Esophagus muscularis mucosa (tissue), 4 donors: ENCODE measurements at places on chromosomes 12 and 14.

DNA sequence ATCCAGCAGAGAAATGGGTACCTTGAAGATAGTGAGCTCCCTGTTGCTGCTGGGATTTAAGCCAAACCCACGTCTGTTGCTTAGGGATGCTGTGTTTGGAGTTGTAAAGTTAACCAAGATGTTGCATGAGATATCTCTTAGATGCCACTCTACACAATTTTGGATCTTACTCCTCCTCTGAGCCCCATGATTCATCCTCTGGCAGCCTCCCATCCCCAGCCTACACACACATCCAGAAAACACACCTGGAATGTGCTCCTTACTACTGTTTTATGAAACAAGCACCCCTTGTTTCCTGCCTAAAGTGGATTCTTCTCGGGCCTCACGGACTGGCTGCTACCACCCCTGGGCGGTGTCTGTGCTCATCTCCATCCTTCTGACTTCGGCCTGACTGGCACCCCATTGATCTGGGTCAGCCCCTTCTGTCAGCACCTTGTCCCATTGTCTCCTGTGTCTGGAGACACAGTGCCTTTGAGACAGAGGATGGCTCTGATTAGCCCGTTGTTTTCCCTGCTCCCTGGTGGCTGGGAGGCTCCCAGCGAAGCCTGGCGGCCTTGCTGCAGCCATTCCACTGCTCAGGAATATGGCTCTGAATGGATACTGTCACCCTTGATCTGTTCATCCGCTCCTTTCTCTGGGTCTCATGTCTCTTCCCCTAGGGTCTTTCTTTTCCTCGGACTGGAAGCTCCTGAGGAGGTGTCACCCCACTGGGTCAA lies 24.3 kb downstream of the TSPAN9 start:
- DNase-seq = no peak

- peak; percentile 94 for DNase-seq
These were observed 9.4 kb downstream of the LHX5 start for GRCh38 chr12:113462117-113462774.

GRCh38 chr12:160858-161257 lies 53.1 kb downstream of the SLC6A12 start:
- no peak for DNase-seq

DNA sequence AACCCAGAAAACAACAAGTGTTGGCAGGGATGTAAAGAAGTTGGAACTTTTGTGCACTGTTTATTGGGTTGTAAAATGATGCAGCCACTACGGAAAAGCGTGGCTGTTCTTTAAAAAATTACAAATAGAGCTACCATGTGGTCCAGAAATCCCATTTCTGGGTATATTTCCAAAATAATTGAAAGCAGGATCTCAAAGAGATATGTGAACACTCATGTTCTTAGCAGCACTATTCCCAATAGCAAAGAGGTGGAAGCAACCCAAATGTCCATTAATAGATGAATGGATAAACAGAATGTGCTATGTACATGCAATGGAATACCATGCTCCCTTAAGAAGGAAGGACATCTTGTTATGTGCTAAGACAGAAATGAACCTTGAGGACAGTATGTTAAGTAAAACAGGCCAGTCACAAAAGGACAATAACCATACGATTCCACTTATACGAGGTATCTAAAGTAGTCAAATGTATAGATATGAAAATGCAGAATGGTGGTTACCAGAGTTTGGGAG lies 249.5 kb downstream of the PHLDA1 start:
- DNase-seq = no peak

- DNase-seq = no peak
These were observed 47.1 kb downstream of the BCAT1 start for GRCh38 chr12:24901576-24902461.

DNA sequence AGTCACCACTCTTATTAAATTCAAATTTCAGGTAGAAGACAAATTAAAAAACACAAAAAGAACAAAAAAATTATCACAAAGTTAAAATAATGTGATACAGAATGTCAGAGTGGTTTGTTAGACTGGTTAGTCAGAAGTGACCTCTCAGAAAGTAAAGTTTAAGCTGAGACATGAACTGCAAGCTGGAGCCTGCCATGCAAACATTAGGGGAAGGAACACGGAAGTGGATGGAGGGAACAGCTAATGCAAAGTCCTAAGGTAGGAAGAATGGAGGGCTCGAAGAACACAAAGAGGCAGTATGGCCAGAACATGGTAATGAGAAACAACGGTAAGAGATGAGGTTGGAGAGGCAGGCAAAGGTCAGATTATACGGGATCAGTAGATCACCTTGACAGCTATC lies 41.7 kb downstream of the WDHD1 start:
- DNase-seq = no peak

- no peak for DNase-seq
These were observed 64.8 kb downstream of the NKX2-1 start for GRCh38 chr14:36455241-36455627.

- DNase-seq = no peak
These were observed 134.1 kb downstream of the SLC41A2 start for GRCh38 chr12:104823985-104824461.

GRCh38 chr12:70070494-70071007 lies 172.7 kb upstream of the CNOT2 start:
- no peak for DNase-seq

DNA sequence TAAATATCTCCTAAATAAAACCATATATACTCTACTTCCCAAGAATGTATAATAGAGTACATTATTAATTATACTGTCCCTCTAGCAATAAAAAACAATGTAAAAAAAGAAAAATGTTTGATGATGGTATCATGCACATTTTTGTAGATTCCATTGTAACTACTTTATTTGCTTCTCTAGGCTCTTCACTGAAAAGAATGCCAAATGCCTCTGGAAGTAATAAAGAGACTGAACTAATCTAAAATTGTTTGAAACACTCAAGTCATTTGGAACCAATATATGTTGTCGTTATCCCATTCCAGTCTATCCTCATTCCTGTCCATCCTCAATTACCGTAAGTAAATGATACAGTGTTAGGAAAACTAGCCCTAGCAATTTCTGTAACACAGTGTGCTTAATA lies 233.6 kb downstream of the C12orf50 start:
- no peak for DNase-seq

DNA sequence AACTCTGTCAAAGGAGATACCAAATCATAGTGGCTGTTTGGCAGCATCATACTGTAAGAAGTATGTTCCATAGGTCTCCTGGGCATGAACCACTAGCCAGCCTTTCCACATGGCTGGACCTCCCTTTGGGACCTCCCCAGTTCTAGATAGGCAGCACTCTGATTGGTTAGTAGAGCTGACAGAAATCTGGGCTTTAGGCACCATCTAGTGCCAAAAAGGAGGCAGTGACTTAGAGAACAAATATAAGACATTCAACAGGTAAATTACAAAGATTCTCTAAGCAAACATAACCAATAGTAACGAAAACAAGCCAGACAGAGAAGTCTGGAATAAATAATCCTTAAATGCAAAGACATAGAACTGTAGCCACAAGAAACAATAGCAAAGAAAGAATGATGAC lies 148.0 kb upstream of the PDE3A start:
- DNase-seq = no peak

GRCh38 chr14:44866770-44867169 lies 95.0 kb downstream of the KLHL28 start:
- DNase-seq = no peak

DNA sequence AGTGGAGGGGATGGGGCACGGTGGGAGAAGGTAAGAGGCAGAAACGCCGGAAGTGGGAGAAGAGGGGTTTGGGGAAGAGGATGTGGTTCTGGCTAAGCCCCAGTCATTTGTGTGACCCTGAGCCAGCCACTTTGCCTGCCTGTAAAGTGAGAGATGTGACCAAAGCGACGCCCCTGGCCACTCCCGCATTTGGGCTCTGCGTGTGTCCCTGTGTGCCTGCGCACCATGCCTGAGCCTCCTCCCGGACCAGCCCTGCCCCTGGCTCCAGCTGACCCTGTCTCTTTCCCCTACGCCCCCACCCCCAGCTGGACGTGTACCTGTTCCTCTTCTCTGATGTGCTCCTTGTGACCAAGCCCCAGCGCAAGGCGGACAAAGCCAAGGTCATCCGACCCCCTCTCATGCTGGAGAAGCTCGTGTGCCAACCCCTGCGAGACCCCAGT lies 8.0 kb downstream of the PLEKHG6 start:
- no peak for DNase-seq

GRCh38 chr12:46373301-46374296 lies 1.0 kb upstream of the SLC38A2 start:
- no peak for DNase-seq

DNA sequence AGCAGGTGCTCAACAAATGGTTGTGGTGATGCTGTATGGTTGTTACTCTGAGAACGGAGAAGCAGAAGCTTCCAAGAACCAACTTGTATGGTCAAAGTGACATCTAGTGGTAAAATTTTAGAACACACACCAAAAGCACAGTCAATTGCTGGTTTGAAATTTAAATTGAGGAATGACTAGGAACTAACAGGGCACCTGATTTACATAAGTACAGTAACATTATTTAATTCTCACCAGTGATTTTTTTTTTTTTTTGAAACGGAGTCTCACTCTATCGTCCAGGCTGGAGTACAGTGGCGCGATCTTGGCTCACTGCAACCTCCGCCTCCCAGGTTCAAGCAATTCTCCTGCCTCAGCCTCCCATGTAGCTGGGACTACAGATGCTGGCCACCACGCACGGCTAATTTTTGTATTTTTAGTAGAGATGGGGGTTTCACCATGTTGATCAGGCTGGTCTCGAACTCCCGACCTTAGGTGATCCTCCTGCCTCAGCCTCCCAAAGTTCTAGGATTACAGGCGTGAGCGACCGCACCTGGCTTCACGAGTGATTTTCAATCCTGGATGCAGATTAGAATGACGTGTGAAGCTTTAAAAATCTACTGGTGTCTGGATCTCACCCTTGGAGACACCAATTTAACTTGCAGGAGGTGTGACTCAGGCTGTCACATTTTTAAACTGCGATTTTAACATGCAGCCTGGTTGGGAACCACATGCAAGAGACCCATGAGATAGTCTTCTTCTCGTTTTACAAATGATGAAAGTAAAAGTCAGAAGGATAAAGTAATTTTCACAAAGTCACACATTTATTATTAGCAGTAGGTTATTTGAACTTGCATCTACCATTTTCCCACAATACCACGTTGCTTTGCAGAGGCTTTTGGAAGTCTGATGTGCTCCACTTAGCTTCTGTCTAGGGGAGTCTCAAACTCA lies 14.1 kb upstream of the NUMB start:
- DNase-seq = no peak

DNA sequence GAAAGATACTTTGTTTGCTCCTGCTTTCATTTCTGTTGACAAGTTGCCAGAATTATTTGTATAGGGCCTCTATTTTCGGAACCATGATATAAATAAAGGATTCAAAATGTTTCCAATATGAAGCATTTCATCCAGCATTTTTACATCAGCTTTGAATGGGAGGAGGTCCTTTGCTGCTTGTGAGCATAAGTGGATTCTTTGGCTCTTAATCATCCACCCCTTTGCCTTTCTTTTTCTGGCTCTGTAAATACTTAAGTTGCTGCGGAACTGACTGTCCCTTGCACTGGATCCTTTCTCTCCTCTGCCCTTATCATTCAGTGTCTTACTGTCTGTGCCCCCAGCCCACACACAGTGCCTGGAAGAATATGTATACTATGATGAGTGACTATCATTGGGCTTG lies 357.3 kb upstream of the RGS6 start:
- no peak for DNase-seq
